ENCODE measurements at places on chromosomes 12 and 14. TPM values are rescaled to one million over a fixed set of nuclear protein-coding genes. Genes with fewer than 3 reads are reported as not detected.
A peak's percentile ranks its signal among the peaks of the same experiment; 100 is the strongest.

GRCh38 chr12:22668441-22668840, 43.5 kb downstream of the ETNK1 start:
- DNase-seq: no peak

- DNase-seq: peak; percentile 54
These were observed 4.8 kb downstream of the ELK3 start for GRCh38 chr12:96198965-96199364.

DNA sequence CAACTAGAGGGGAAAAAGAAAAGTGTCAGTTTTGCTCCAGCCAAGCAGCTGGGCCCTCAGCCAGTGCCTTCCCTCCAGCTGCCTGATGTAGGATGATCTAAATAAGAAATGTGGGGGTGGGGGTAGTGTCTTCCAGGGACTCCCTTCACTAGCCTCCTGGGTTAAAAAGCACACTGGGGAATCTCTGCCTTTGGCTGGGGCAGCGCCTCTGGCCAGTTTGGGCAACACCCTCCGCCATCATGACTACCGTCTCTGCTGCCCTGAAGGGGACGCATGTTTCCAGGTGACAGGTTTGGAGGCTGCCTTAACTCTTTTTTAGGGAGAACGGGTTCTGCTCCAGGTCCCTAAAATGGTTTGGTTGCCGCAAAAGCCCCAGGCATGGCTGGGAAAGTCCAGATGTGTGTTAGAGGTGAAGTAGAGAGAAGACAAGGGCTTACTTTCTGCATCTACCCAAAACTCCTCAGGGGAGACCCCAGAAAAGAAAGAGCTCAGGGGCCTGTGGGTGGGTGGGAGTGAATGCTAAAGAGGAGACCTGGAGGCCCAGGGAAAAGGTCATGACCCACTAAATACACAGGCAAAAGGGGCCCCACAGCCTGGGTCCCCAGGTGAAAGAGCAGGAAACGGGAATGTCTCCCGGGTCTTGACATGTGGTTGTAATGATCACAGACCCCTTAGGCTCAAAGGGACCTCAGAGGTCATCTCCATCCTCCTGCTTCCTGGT, 132.8 kb upstream of the CCND2 start:
- no peak for DNase-seq

Gene GPR84
- not detected for total RNA-seq

All from NCI-H460 (cell line).